ENCODE measurements at places on chromosomes 12 and 14.

GRCh38 chr12:120649442-120650232, 9.2 kb downstream of the CABP1 start:
- no peak for DNase-seq

DNA sequence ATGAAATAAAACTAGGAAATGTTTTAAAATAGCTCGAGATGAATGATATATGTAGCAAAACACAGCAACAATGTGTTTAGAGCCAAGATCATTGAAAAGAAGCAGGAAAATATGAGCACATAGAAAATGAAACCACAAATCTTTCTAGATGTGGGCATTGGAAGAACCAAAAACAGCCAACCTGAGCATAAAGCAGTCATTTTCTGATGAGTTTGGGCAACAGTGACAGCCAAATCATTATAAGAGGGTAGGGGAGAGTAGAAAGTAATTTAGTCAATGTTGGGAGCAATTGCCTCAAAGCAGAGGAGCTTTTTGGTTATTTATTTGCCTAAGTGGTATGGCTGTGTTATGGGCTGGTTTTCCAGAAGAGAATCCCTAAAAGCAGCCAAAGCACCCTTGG, 8.8 kb upstream of the BICDL1 start:
- no peak for DNase-seq

GRCh38 chr14:24734917-24735500, 101.0 kb upstream of the GZMB start:
- DNase-seq = no peak

DNA sequence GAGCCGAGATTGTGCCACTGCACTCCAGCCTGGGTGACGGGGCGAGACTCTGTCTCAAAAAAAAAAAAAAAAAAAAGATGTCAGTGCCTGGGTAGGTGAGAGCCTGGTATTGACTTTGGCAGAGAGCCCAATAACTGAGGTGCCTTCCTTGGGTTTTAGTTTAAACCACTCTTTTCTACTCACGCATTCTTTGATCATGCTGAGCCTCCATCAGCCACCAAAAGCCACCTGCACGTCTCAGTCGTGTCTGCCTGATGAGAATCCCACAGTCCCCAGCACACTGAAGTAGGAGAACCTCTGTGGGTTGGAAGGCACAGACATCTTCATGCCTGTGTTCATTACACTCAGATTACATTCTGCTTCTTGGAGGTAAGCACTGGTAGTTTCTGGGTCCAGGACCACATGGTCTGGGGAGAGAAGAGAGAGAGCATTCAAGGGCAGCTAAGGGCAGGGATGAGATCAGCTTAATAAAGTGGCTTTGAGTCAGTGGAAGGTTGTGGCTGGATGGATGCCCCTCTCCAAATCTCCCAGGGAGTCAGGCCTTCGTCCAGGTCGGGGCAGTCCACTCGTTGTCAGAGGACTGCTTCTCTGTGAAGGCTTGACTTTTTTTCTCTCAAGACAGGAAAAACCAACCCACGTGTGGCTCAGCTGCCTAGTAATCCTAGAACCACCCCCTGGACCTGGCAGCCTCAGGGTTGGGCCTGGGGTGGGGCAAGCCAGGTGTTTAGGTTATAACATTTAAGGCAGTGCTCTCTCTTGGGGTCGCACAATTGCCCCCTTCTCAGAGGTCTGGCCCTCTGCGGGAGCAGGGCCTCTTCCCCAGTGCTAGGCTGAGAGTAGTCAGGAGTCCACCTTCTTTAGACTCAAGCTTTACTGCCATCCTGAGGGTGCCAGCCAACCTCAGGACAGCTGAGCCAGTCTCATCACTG, 32.6 kb upstream of the MAX start:
- no peak for DNase-seq

DNA sequence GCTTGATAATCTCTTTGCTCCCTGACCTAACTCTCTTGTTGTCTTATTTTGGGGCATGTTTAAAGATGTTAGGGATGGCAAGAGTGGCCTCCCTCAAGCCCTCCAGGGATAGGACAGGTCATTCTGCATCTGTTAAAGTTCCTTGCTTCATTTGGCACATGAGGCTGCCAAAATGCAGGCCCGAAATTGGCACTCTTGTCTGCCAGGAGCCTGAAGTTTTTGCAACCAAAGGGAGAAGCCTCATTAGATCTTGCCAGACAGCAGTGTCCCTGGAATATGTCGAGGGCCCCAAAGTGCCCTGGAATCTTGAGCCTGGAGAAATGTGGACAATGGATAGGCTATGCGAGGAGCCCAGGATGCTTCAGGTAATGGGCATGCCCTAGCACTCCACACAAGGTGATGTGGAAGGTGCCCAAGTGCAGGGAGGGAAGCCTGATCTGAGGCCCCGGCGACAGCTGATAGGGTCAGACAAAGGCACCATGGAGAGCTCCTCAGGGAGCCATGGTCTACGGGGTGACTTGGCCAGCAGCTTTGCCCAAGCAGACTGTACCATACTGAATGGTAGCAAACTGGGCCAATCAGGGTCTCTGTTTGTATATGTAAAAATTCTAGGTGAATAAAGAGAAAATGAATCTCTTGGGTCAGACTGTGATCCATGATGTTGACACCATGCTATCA, 173.0 kb upstream of the WSCD2 start:
- no peak for DNase-seq

GRCh38 chr12:112112409-112113133, 4.0 kb upstream of the NAA25 start:
- no peak for DNase-seq

- DNase-seq = peak; percentile 14
Measured at GRCh38 chr14:75333606-75334548, 55.2 kb downstream of the FOS start.

GRCh38 chr14:96594961-96595360, 92.8 kb downstream of the PAPOLA start:
- no peak for DNase-seq

DNA sequence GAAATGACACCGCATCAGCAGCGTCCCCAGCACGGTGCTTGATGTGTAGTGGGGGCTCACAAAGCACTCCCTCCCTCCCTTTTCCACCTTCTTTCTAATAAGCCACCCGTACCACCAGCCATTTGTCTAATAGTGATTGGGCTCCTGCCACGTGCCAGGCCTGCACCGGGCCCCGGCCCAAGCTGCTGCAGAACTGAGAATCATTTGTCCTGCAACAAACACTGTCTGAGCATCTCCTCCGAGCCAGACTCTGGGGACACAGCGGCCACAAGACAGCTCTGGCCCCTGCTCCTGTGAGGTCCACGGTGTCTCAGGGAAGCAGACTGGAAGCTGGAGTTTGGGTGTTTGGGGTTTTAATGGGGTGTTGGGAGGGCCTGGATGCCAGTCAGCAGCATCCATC, 43.9 kb downstream of the MVK start:
- DNase-seq = no peak
